Psoas muscle (tissue), 8 donors: ENCODE measurements at places on chromosomes 7 and 10. TPM values are rescaled to one million over a fixed set of nuclear protein-coding genes. Genes with fewer than 3 reads are reported as not detected.

ASAH2 gene
- 0.18 TPM for total RNA-seq

LRRN3 gene
- 0.30 TPM for total RNA-seq

MYPN gene
- total RNA-seq = 216 TPM

KCND2 gene
- 2.7 TPM for total RNA-seq

EMX2 gene
- 0.92 TPM for total RNA-seq

HYAL4 gene
- total RNA-seq = 3.2 TPM

SFRP4 gene
- 0.36 TPM for total RNA-seq

HTR5A gene
- not detected for total RNA-seq

TYW1B gene
- total RNA-seq = 2.0 TPM

RBP4 gene
- 1.0 TPM for total RNA-seq

CARD11 gene
- total RNA-seq = 0.54 TPM

- H3K36me3 ChIP-seq = no peaks in the 10 kb centered on the region
- no peaks in the 10 kb centered on the region for H3K4me1 ChIP-seq
- no peak overlapping the region for H3K27ac ChIP-seq
- H3K4me3 ChIP-seq = no peak overlapping the region
- peak; percentile 65 for DNase-seq
- peaks cover 10% of the 10 kb centered on the region for H3K27me3 ChIP-seq
Measured at GRCh38 chr10:116766837-116767634, 24.7 kb upstream of the HSPA12A start.

DNA sequence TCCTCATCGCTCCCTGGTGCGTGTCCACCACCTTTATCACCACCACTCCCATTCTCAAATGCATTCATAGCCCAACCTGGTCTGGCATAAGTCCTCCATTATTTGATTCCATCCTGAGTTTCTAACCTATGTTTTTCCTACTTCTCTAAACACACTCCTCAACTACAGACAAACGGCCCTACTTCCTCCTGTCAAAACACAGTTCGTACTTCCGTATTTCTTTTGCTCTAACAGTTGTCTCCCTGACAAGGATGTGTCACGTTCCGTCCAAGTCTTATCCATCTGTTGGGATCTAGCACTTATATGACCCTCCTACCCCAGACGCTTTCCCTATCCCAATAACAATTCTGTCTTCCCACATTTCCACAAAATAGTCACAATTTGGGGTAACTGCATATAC is 46.8 kb downstream of the DOCK4 start:
- no peak overlapping the region for H3K27ac ChIP-seq

GRCh38 chr7:139827042-139827441 is 2.0 kb upstream of the TBXAS1 start:
- no peak overlapping the region for H3K4me3 ChIP-seq
- H3K36me3 ChIP-seq = no peaks in the 10 kb centered on the region
- no peak for DNase-seq

DNA sequence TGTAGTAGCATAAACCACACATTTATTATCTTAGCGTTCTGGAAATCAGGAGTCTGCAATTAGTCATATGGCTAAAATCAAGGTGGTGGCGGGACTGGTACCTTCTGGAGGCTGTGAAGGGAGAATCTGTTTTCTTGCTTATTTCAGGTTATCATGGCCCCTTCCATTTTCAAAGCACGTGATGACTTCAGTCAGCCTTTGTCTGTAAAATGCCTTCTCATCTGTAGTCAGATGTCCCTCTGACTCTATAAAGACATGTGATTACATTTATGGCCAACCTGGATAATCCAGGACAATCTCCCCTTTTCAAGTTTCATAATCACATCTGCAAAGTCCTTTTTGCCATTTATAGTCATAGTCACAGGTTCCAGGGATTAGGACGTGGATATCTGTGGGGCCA is 15.5 kb upstream of the ZNF248 start:
- H3K4me1 ChIP-seq = no peaks in the 10 kb centered on the region
- DNase-seq = no peak
- H3K27ac ChIP-seq = no peak overlapping the region
- H3K36me3 ChIP-seq = no peaks in the 10 kb centered on the region

DNA sequence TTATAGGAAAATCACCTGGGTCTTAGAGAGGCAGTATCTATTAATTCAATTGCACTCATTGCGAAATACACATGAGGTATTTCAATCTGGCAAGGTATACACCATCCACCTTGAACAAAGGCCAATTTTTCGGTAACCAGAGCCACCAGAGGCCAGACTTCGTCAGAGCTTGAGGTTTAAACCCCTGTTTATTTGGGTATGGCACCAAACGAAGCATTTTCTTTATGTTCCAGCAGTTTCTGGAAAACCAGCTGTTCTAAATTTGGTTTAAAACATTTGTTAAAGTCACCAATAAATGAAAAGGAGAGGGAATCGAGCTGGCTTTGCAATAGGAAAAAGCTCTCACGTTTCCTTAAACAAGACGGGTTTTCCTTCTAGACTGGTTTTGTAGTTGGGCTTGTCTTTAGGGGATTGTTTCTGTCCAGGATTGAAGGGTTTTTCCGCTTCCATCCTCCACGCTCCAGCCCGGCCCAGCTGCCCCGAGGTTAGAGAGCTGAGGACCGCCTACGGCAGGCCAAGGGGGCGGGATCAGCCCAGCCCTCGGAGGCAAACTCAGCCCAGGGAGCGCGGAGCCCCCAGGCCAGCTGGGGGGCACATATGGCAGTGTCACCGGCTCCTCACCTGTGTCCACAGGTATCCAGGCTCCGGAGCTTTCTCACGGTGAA is 539.4 kb upstream of the MGMT start:
- peaks cover 45% of the 10 kb centered on the region for H3K27me3 ChIP-seq
- H3K4me3 ChIP-seq = no peak overlapping the region
- peak overlapping the region; percentile 50 for H3K27ac ChIP-seq
- H3K4me1 ChIP-seq = no peaks in the 10 kb centered on the region

DNA sequence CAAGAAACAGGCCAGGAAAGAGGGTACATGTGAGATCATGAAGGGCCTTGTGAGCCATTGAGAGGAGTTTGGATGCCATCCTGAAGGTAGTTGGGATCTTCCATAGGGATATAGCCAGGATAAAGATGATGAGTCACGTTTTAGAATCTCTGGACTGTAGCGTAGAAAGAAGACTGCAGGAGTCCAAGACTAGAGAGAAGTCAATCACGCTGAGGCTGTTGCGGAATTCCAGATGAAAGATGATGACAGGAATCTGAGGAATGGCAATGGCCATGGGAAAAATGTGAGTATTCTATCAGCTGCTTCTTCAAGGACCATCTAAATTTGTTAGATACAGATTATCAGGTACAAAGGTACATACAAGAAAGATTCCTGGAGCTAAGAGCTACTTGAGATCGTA is 711.3 kb downstream of the GRM8 start:
- no peaks in the 10 kb centered on the region for H3K36me3 ChIP-seq
- no peaks in the 10 kb centered on the region for H3K27me3 ChIP-seq
- no peaks in the 10 kb centered on the region for H3K4me1 ChIP-seq
- no peak for DNase-seq
- H3K4me3 ChIP-seq = no peak overlapping the region

- H3K27me3 ChIP-seq = no peaks in the 10 kb centered on the region
- peaks cover 6% of the 10 kb centered on the region for H3K4me1 ChIP-seq
- no peak overlapping the region for H3K4me3 ChIP-seq
- DNase-seq = no peak
- H3K27ac ChIP-seq = no peak overlapping the region
Measured at GRCh38 chr7:21941611-21942141, 4.0 kb downstream of the CDCA7L start.

DNA sequence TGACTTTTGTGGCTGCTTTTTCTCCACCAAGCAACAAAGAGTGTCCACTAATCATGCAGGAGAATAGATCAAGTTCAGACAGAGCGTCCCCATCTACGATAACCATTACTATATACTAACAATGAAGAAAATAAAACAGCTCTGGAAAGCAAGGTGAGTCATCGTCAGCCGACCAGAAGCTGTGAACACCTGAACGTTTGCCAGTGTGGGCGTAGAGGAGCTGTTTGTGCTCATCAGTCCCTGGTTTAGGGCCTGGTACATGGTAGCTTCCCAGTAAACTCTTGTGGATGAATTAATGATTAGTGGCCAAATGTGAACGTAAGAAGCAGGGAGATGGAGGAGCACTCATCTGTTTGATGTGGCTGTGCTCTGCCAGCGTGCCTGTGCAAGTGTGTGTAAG is 180.7 kb downstream of the EVX1 start:
- peaks cover 3% of the 10 kb centered on the region for H3K27me3 ChIP-seq
- H3K4me3 ChIP-seq = no peak overlapping the region
- H3K27ac ChIP-seq = no peak overlapping the region
- no peaks in the 10 kb centered on the region for H3K36me3 ChIP-seq
- H3K4me1 ChIP-seq = no peaks in the 10 kb centered on the region

- no peaks in the 10 kb centered on the region for H3K36me3 ChIP-seq
- DNase-seq = no peak
- peak overlapping the region; percentile 88 for H3K4me3 ChIP-seq
- no peaks in the 10 kb centered on the region for H3K4me1 ChIP-seq
- peak overlapping the region; percentile 30 for H3K27ac ChIP-seq
Measured at GRCh38 chr7:140060788-140061606, 1.8 kb downstream of the PARP12 start.

- H3K4me3 ChIP-seq = no peak overlapping the region
- no peaks in the 10 kb centered on the region for H3K4me1 ChIP-seq
- H3K27me3 ChIP-seq = no peaks in the 10 kb centered on the region
Measured at GRCh38 chr7:34354899-34355298, 303.1 kb upstream of the NPSR1 start.

DNA sequence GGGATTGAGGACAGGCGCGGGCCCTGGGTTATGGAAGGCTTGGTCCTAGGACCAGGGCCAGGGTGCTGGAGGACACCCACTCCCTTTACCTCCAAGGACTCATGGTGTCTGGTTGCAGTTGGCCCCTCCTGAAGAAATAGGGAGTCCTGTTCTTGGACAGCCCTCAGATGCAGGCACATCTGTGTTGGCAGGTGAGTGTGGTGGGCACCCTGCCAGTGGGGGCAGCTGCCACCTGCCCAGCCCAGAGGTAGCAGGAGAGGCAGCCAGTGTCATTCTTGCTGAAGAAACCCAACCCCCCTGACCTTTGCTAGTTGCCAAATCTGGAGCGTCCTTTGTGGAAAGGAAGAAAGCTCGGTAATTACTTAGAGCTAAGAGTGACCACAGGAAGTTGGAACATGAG is 8.3 kb downstream of the GALNT17 start:
- DNase-seq = peak; percentile 23
- no peak overlapping the region for H3K4me3 ChIP-seq
- no peak overlapping the region for H3K27ac ChIP-seq

- no peak for DNase-seq
- H3K4me1 ChIP-seq = peaks cover 27% of the 10 kb centered on the region
- no peak overlapping the region for H3K27ac ChIP-seq
- H3K36me3 ChIP-seq = no peaks in the 10 kb centered on the region
Measured at GRCh38 chr7:105213611-105214010, 175.1 kb downstream of the SRPK2 start.

DNA sequence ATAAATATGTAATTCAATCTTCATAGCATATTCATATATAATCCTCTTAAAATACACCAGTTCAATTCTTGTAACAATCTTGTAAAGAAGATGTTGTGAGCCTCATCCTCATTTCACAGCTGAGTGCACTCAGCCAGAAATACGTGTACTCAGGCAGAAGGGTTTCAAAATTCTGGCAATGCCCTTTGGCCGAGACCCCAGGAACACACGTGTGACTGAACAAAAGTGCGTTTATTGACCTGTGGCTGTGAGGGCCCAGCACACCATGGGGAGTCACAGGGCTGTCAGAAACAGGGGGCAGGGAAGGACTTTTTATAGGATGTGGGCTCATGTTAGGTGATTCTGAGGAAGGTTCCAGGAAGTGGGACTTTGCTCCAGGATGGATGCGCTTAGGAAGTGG is 21.5 kb downstream of the GIMAP8 start:
- H3K36me3 ChIP-seq = no peaks in the 10 kb centered on the region
- H3K27ac ChIP-seq = no peak overlapping the region
- H3K4me1 ChIP-seq = no peaks in the 10 kb centered on the region
- no peak for DNase-seq

DNA sequence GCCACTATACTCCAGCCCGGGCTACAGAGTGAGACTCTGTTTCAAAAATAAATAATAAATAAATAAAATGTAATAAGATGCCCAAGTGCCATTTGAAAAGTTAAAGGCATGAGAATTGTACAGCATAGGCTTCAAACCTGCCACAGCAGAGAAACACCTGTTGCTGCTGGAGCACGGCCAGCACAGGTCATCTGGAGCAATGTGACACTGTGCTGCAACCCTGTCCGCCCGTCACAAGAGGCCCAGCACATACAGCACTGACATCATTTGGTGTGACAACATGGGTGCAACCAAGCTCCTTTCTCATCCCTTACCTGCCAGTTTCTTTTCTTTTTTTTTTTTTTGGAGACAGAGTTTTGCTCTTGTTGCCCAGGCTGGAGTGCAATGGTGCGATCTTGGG is 1.3 kb downstream of the RFC2 start:
- H3K4me1 ChIP-seq = peaks cover 17% of the 10 kb centered on the region
- no peaks in the 10 kb centered on the region for H3K27me3 ChIP-seq
- H3K27ac ChIP-seq = no peak overlapping the region
- H3K36me3 ChIP-seq = peaks cover 4% of the 10 kb centered on the region
- no peak for DNase-seq

DNA sequence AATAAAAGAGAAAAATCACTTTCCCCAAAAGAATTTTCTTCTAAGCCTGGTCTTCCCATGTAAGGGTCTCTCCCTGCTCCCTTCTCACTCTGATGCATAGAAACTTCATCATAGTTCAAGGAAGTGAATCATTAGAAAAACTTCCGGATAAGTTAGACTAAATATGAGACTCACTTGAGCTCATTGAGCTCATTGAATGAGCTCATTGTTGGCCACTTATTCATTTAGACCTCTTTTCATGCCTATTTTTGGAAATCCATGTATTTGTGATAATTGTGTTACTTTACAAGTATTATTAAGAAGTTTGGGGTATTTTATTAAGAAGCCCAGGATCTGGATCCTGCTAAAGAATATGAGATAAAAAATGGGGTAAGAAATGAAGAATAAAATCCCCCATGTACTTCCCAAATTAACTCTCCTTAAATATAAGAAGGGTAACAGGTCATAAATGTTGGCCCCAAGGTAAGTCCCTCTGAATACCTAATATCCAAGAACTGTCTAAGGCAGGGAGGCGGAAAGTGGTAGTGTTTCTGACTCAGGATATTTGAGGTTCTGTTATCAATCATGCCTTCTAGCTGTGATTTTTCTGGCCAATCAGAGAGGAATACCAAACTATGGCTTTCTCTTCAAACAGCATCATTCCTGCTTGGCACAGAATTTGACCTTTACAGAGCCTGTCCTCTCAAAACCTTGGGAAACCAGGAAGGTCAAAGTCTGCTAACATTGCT is 236.5 kb upstream of the PTN start:
- no peak for DNase-seq
- H3K27ac ChIP-seq = no peak overlapping the region
- no peaks in the 10 kb centered on the region for H3K36me3 ChIP-seq
- H3K4me3 ChIP-seq = no peak overlapping the region
- no peaks in the 10 kb centered on the region for H3K27me3 ChIP-seq

DNA sequence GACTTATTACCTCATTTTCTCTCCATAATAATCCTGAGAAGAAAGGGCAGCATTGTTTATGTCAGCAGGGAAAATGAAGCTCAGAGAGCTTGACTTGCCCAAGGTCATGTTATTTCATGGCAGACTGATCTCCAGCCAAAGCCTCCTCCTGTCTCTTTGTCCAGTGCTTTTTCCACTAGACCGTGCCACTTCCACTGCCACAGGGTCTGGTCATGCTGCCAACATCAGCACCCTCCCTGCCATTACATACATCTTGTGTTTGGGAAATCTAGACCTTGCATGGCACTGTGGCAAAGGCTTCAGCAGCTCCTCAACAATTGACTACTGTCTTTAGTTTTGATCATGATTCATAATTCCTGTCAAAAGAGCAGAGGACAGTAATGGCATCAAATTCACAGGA is 25.1 kb downstream of the NRCAM start:
- H3K36me3 ChIP-seq = no peaks in the 10 kb centered on the region
- H3K27ac ChIP-seq = no peak overlapping the region
- H3K4me1 ChIP-seq = no peaks in the 10 kb centered on the region
- no peak for DNase-seq
- no peaks in the 10 kb centered on the region for H3K27me3 ChIP-seq
